Muscle of leg (tissue), 16 donors: ENCODE measurements at places on chromosomes 12 and 14. TPM values are rescaled to one million over a fixed set of nuclear protein-coding genes. Genes with fewer than 3 reads are reported as not detected.

GRCh38 chr14:31386271-31386670 lies 34.1 kb downstream of the HEATR5A start:
- no peaks in the 10 kb centered on the region for H3K27me3 ChIP-seq
- H3K36me3 ChIP-seq: peaks cover 11% of the 10 kb centered on the region
- DNase-seq: no peak
- H3K4me3 ChIP-seq: no peak overlapping the region
- H3K4me1 ChIP-seq: no peaks in the 10 kb centered on the region
- H3K27ac ChIP-seq: no peak overlapping the region

TROAP gene
- 6.9 TPM for total RNA-seq

DNA sequence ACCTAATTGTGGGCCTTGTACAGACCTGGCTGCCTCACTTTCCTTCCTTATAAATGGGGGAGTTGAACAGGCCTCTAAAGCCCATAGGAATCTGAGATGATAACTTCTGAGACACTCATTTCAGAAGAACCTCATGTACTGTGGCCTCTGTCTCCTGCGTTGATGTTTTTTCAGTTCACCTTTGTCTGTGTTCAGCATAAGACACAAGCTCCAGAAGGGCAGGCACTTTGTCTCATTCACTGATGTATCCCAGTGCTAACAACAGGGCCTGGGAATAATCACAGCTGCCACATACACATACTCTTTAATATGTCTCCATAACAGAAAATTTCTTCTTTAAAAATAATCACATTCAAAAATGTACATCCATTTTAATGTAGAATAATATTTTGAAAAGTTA lies 3.3 kb downstream of the FGD6 start:
- no peak overlapping the region for H3K27ac ChIP-seq
- no peak for DNase-seq
- H3K4me1 ChIP-seq: no peaks in the 10 kb centered on the region
- no peaks in the 10 kb centered on the region for H3K36me3 ChIP-seq

- H3K4me3 ChIP-seq: no peak overlapping the region
- peaks cover 4% of the 10 kb centered on the region for H3K4me1 ChIP-seq
- peak overlapping the region; percentile 29 for H3K27ac ChIP-seq
- H3K36me3 ChIP-seq: no peaks in the 10 kb centered on the region
Measured at GRCh38 chr12:32483499-32483898, 84.1 kb downstream of the FGD4 start.

DNA sequence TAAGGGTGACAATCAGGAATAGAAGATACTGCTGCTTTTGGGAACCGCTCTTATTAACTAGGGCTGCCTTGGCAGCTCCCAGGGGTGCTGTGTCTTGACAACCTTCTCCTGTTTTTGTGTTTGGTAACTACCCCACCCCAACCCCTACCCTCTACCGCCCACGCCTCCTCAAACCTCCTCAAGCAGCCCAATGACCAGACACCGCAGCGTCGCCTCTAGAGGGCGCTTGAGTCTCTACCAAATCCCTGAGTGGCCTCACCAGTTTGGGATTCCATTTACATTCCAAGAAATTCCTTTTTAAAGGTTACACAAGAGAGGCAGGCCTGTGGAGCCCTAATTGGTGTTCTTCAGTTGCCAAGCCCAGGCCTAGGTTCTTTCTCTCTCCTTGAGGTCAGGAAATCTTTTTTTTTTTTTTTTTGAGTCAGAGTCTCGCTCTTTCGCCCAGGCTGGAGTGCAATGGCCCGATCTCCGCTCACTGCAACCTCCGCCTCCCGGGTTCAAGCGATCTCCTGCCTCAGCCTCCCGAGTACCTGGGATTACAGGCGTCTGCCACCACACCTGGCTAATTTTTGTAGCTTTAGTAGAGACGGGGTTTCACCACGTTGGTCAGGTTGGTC lies 72.4 kb upstream of the USP44 start:
- no peaks in the 10 kb centered on the region for H3K27me3 ChIP-seq
- H3K36me3 ChIP-seq: no peaks in the 10 kb centered on the region
- no peak overlapping the region for H3K4me3 ChIP-seq
- no peak overlapping the region for H3K27ac ChIP-seq
- peak; percentile 39 for DNase-seq
- H3K4me1 ChIP-seq: peaks cover 8% of the 10 kb centered on the region

- DNase-seq: no peak
- no peaks in the 10 kb centered on the region for H3K4me1 ChIP-seq
- no peak overlapping the region for H3K4me3 ChIP-seq
Measured at GRCh38 chr12:117091758-117092510, 7.3 kb downstream of the TESC start.

LRRC10 gene
- total RNA-seq: not detected

PTHLH gene
- total RNA-seq: 2.5 TPM

DNA sequence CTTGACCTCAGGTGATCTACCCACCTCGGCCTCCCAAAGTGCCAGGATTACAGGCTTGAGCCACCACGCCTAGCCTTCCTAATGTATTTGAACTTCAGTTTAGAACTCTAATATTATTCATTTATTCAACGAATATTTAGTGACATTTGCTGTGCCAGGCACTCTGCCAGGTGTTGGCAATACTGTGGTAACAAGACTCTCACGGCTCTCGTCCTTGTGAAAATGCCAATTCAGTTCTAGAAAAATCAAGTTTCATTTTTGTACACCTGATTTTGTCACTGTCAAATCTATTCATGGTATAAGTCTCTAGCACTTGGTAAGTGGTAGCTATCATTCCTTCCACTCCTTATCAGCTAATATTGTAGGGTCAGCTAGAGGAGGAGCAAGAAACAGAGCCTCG lies 6.3 kb upstream of the PWP1 start:
- H3K4me3 ChIP-seq: no peak overlapping the region
- no peaks in the 10 kb centered on the region for H3K27me3 ChIP-seq
- no peak overlapping the region for H3K27ac ChIP-seq
- H3K4me1 ChIP-seq: no peaks in the 10 kb centered on the region

DNA sequence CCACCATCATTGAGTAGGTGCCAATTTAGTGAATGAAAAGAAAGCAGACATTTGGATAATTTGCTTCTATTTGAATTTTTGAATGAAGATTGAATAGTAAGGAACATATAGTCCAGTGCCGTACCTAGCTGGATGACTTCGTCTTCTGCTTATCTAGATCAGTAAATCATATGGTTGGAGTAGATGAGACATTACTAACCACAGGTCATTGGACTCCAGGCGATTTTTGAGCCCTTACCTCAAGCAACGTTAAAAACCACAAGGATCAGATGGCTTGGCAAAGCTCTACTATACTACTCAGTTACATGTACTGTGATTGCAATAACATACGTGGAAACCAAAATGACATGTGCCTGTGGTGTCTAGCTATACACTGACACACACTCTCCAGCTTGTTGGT lies 1.7 kb upstream of the SPATS2 start:
- H3K4me1 ChIP-seq: peaks cover 11% of the 10 kb centered on the region
- H3K27ac ChIP-seq: no peak overlapping the region
- DNase-seq: no peak
- no peaks in the 10 kb centered on the region for H3K27me3 ChIP-seq
- no peaks in the 10 kb centered on the region for H3K36me3 ChIP-seq

- no peak overlapping the region for H3K27ac ChIP-seq
- H3K36me3 ChIP-seq: no peaks in the 10 kb centered on the region
- no peak for DNase-seq
Measured at GRCh38 chr12:105852496-105852895, 286.3 kb downstream of the NUAK1 start.

KRT79 gene
- not detected for total RNA-seq

GALNT9 gene
- total RNA-seq: 0.93 TPM

- H3K27ac ChIP-seq: no peak overlapping the region
- H3K4me1 ChIP-seq: no peaks in the 10 kb centered on the region
- no peak for DNase-seq
- no peaks in the 10 kb centered on the region for H3K36me3 ChIP-seq
Measured at GRCh38 chr14:53710615-53711014, 246.0 kb downstream of the BMP4 start.

DNA sequence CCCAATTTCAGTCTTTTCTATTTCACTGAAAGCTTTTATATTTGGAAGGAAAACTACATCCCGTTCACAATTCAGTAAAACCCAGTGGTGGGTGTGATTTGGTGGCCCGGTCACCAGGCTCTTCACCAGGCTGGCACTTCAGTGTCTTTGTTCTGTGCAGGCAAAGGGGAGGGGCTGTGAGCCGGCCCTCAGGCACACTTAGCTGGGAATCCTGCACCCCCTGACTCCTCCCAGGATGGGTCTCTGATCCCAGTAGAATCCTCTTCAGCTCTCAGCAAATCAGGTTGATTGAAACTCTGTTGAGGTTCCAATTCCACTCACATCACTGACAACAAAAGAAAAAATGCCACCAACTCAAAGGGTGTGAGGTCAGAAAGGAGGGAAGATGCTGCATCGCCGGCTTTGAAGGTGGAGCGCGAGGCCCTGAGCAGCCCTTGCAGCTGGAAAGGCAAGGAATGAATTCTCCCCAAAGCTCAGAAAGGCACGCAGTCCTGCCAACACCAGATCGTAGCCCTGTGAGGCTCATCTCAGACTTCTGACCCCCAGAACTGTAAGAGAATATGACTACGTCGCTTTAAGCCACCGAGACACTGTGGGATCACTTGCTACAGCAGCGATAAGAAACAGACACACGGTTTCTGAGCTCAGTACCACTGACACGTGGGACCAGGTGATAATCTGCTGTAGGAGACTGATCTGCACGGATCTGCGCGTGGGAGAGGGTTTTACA lies 166.6 kb downstream of the PIWIL1 start:
- H3K27ac ChIP-seq: no peak overlapping the region
- DNase-seq: no peak
- peaks cover 7% of the 10 kb centered on the region for H3K27me3 ChIP-seq
- H3K4me1 ChIP-seq: no peaks in the 10 kb centered on the region
- no peaks in the 10 kb centered on the region for H3K36me3 ChIP-seq
- no peak overlapping the region for H3K4me3 ChIP-seq

- DNase-seq: no peak
- H3K36me3 ChIP-seq: no peaks in the 10 kb centered on the region
- peaks cover 36% of the 10 kb centered on the region for H3K4me1 ChIP-seq
- no peak overlapping the region for H3K4me3 ChIP-seq
Measured at GRCh38 chr12:52086944-52087835, 7.7 kb downstream of the SMIM41 start.

DNA sequence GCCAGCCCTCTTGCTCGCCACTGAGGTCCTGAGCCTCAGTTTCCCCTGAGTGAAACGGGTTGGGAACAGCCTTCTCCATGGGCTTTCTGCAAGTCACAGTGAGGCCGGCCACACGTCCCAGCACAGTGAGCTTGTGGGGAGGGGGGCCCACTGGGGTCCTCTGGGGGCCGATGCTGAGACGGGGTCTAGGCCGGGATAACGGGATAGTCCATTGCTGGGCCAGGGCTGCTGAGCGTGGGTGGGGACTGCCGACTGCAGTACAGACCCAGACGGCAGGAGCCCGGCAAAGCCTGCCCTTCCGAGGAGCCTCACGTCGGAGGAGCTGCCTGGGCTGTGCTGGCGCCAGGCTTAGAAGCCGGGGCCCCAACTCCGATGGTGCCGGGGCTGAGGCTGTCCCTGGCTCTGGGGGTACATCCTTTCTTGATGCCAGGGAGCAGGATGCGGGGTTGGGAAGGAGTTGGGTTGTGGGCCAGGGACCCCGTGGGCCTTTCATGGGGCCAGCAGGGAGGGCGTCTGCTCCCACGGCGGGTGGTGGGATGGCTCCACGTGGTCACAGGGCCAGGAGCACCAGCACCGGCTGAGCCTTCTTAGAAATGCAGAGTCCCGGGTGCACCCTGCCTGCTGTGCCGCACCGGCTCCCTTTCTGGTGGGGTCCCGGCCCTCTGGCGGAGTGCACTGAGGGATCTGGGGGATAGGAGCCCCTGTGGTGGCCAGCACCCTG lies 24.2 kb downstream of the NOC4L start:
- no peak overlapping the region for H3K4me3 ChIP-seq
- DNase-seq: no peak
- no peak overlapping the region for H3K27ac ChIP-seq
- H3K4me1 ChIP-seq: no peaks in the 10 kb centered on the region

GRCh38 chr12:66960704-66961690 lies 282.1 kb upstream of the GRIP1 start:
- no peak overlapping the region for H3K27ac ChIP-seq
- no peaks in the 10 kb centered on the region for H3K4me1 ChIP-seq
- no peaks in the 10 kb centered on the region for H3K27me3 ChIP-seq
- H3K36me3 ChIP-seq: no peaks in the 10 kb centered on the region
- no peak overlapping the region for H3K4me3 ChIP-seq

BBOF1 gene
- 7.8 TPM for total RNA-seq

WDR89 gene
- total RNA-seq: 18.3 TPM

- H3K27me3 ChIP-seq: no peaks in the 10 kb centered on the region
- H3K36me3 ChIP-seq: no peaks in the 10 kb centered on the region
- H3K27ac ChIP-seq: no peak overlapping the region
- H3K4me3 ChIP-seq: no peak overlapping the region
- H3K4me1 ChIP-seq: no peaks in the 10 kb centered on the region
- DNase-seq: no peak
Measured at GRCh38 chr14:61362072-61362750, 40.8 kb downstream of the PRKCH start.

BTBD6 gene
- 44.6 TPM for total RNA-seq

DAO gene
- total RNA-seq: 0.09 TPM

DNA sequence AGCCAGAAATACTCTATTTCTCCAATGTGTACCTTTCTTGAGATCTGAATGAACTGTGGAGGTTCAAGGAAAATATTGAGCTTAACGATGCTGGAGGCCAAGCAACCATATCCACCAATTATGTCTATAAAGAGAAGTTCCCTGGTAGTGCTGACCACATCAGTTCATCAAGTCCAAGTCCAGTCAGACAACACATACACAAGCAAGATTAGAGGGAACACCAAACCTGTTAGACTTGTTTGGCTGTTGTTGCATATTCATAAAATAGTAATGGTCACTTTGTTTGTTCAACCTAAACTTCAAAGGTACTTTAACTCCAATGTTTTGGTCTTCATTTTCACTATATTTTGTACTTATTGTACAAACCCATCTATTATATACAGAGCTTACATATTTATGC lies 81.6 kb downstream of the LMO3 start:
- H3K27me3 ChIP-seq: no peaks in the 10 kb centered on the region
- H3K36me3 ChIP-seq: no peaks in the 10 kb centered on the region
- no peak overlapping the region for H3K4me3 ChIP-seq

VEZT gene
- total RNA-seq: 83.3 TPM

APOLD1 gene
- 8.8 TPM for total RNA-seq

- peaks cover 14% of the 10 kb centered on the region for H3K4me1 ChIP-seq
- no peak overlapping the region for H3K4me3 ChIP-seq
- H3K27me3 ChIP-seq: peaks cover 2% of the 10 kb centered on the region
- no peaks in the 10 kb centered on the region for H3K36me3 ChIP-seq
Measured at GRCh38 chr12:14190694-14191093, 174.8 kb upstream of the ATF7IP start.

- no peak for DNase-seq
- no peaks in the 10 kb centered on the region for H3K27me3 ChIP-seq
- H3K27ac ChIP-seq: no peak overlapping the region
- H3K36me3 ChIP-seq: no peaks in the 10 kb centered on the region
- no peak overlapping the region for H3K4me3 ChIP-seq
- H3K4me1 ChIP-seq: no peaks in the 10 kb centered on the region
Measured at GRCh38 chr12:66603981-66604479, 74.8 kb downstream of the GRIP1 start.

DNA sequence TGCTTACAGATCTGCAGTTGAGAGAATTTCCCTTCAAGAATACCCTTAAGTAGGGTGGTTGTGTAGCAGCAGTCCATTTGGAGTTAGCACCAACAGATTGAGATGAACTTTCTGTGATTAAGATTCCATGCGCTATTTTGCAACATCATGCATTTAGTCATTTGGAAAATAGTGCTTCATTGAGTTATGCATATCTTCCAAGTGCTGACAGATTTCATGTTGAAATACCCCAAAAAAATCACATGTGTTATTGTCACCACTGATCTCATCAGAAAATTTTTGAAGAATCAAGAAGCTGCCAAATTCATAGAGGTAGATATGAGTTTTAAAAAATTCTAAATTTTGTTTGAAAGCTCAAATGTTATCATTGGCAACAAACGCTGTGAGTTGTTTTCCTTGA lies 35.5 kb upstream of the OSBPL8 start:
- H3K36me3 ChIP-seq: no peaks in the 10 kb centered on the region
- H3K27me3 ChIP-seq: no peaks in the 10 kb centered on the region
- H3K27ac ChIP-seq: no peak overlapping the region
- no peaks in the 10 kb centered on the region for H3K4me1 ChIP-seq
- no peak for DNase-seq

NDUFA9 gene
- total RNA-seq: 112 TPM
